Fibroblast of the aortic adventitia (primary cell): ENCODE measurements at places on chromosomes 12 and 14.

- no peak for DNase-seq
Measured at GRCh38 chr12:96985515-96986362, 78.7 kb downstream of the NEDD1 start.

DNA sequence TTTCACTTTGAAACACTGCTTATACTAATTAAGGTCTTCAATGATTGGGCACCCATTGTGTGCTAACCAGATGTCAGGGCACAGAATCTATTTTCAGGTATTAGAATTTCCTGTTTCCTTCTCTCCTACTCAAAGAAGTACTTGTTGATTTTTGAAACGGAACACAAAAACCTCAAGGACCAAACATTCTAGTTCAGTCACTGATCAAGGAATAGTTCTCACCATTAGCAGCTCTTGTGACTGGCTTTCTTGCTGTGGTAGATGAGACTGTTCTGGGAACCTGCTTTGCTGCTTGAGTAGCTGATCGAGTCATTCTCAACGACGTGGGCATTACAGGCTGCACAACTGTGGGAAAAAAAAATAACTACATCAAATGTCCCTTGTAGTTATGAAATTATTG, 11.0 kb downstream of the DLGAP5 start:
- DNase-seq: no peak

DNA sequence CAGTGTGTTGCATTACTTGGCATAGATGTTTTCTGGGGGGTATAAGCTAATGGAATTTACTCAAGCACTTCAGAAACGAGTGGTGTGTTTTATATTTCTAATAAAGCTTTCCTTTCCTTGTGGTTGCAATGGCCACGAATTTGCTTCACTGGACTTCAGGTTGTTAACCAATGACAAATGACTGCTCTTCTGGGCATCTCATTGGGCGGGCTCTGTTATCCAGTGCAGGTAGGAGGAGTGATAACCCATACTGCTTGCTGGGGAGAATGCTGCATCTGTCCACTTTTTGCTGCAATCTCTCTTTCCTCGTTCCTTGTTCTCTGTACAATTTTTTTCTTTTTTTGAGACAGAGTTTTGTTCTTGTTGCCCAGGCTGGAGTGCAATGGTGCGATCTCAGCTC, 80.0 kb upstream of the RPH3A start:
- no peak for DNase-seq

DNA sequence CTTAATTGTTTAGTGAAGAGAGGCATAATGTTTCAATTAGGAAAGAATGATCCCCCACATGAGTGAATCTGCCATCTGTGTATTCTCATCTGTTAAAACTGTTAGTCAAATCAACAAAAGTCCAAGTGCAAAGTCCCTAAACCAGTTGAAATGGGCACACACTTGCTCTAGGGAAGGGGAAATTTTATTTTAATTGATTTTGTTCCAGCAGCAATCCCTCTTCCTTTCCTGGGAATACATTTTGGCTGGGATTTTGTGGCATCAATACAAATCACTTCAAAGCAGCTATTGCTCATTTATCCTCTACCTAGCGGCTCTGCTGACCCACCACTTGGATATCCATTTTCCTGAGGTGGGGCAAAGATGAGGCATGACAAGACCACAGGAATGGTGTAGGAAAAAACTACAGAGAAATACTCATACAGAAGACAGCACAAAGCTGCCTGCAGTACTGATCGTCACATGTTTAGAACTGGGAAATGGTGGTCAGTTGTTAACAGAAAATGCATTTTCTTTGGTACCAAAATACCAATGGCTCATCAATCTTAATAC, 9.8 kb upstream of the SSTR1 start:
- no peak for DNase-seq

- peak; percentile 82 for DNase-seq
Measured at GRCh38 chr12:122793685-122794106, 19.3 kb downstream of the CCDC62 start.

DNA sequence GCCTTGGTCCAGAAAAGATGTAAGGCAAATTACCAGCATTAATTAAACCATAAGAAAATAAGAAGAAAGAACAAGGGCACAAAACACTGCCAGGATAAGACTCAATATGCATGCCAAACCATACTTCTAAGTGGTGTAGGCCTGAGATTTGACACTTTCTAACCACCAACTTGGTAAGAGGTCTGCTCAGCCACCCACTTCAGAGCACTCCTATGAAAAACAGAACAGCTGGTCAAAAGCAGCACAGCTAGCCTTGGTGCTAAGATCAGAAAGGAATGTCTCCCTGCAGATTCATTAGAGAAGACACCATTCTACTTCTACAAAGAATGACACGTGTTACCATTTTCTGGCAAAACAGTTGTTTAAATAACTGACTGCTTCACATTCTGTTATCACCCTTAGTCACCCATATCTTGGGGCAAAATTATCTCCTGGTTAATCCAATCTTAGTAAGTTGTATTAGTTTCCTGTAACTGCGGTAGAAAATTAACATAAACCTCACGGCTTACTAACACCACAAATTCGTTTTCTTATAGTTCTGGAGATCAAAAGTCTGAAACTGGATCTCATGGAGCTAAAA, 13.2 kb downstream of the RPS6KA5 start:
- no peak for DNase-seq

GRCh38 chr12:98819821-98820404, 174.8 kb downstream of the APAF1 start:
- DNase-seq: no peak

- no peak for DNase-seq
Measured at GRCh38 chr12:131157743-131158142, 204.0 kb downstream of the ADGRD1 start.

- DNase-seq: no peak
Measured at GRCh38 chr12:10554228-10554755, 48.6 kb downstream of the EIF2S3B start.

DNA sequence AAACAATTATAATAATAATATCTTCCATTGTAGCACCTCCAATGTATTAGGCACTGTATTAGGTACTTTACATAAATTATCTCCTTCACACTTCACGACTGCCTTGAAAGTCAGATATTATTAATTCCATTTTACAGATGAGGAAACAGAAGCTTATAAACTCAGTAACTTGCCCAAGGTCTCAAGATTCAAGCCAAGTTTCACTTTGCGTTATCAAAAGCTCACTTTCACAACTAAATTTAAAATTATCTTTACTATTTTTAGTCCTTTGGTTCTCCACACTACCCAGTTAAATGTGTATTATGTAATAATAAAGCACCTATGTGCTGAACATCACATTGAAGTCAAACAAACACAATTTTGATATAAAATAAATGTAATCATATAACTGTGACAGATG, 55.8 kb downstream of the NUMB start:
- no peak for DNase-seq

DNA sequence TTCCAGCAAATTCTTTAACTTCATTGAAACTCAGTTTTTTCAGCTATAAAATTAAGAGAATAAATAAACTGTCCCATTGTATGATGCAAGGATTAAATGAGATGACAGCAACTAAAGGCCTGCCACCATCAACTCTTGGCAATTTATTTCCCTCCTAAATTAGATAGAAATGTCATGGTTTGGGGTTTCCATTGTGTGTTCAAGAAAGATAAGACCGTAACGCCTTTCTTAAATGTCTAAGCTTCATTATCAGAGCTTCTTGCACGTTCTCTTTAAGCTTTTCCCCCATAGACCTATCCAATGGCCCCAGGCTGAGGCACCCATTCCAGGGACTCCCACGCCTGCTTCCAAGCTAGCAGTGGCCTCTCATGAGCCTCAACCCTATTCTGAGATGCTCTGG, 281.9 kb downstream of the CACNA1C start:
- no peak for DNase-seq

GRCh38 chr12:561908-562593, 101.2 kb downstream of the NINJ2 start:
- DNase-seq: no peak

GRCh38 chr14:33848706-33849454, 102.0 kb downstream of the EGLN3 start:
- peak; percentile 37 for DNase-seq

GRCh38 chr12:103771466-103771865, 69.6 kb downstream of the NT5DC3 start:
- DNase-seq: peak; percentile 53

DNA sequence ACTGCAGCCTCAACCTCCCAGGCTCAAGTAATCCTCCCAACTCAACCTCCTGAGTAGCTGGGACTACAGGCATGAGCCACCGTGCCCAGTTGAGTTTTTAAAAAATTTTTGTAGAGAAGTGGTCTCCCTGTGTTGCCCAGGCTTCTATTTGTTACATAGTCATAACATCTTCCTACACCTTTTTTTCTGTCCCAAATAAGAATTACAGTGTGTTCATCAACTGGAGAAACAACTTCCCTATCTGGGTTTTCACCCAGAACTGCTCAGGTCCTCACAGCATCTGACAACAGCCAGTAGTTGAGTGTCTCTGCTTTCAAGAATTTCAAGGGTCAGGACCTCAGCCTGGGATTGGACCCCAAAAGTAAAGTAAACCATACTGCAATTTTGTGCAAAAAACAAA, 235.2 kb upstream of the AMIGO2 start:
- DNase-seq: no peak

- peak; percentile 76 for DNase-seq
Measured at GRCh38 chr12:106861984-106862916, 87.8 kb downstream of the RIC8B start.

- no peak for DNase-seq
Measured at GRCh38 chr14:104111301-104112112, 26.0 kb downstream of the ASPG start.

DNA sequence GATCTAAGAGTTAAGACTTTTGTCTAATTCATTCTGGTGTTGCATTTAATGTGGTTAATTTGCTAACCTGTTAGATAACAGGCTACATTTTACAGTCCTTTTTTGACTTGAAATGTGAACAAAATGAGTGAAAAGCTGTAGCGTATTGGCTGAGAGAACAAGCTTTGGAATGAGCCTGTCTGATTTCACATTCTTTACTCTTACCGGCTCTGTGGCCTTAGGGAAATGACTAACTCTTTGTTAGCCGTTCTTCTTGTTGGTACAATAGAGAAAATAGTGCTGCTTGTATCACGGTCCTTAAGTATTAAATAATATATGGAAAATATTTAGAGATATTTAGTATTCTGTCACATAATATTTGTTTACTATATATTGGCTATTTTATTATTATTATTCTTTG, 1.9 kb downstream of the MNAT1 start:
- peak; percentile 77 for DNase-seq

DNA sequence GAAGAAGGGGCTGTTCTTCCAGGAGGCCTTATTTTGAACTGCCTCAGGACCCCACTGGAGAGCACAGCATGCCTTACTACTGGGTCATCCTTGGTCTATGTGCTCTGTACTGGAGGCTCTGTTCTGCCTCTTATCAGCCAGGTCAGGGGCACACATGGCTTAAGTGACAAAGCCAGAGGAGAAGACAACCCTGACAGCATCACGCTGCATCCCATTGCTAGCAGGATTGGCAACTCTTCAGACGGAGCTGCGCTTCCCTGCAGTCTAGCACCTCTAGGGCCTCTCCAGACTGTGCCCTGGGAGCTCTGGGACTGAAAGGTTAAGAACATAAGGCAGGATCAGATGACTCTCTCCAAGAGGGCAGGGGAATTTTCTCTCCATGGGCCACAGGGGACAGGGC, 17.3 kb upstream of the TIGAR start:
- no peak for DNase-seq

- DNase-seq: no peak
Measured at GRCh38 chr14:33273978-33274377, 335.3 kb downstream of the NPAS3 start.

- no peak for DNase-seq
Measured at GRCh38 chr12:115730975-115731541, 546.4 kb downstream of the MED13L start.

- DNase-seq: no peak
Measured at GRCh38 chr12:4957761-4958160, 48.1 kb downstream of the KCNA1 start.

GRCh38 chr14:104280902-104281767, 142.7 kb downstream of the KIF26A start:
- DNase-seq: no peak

DNA sequence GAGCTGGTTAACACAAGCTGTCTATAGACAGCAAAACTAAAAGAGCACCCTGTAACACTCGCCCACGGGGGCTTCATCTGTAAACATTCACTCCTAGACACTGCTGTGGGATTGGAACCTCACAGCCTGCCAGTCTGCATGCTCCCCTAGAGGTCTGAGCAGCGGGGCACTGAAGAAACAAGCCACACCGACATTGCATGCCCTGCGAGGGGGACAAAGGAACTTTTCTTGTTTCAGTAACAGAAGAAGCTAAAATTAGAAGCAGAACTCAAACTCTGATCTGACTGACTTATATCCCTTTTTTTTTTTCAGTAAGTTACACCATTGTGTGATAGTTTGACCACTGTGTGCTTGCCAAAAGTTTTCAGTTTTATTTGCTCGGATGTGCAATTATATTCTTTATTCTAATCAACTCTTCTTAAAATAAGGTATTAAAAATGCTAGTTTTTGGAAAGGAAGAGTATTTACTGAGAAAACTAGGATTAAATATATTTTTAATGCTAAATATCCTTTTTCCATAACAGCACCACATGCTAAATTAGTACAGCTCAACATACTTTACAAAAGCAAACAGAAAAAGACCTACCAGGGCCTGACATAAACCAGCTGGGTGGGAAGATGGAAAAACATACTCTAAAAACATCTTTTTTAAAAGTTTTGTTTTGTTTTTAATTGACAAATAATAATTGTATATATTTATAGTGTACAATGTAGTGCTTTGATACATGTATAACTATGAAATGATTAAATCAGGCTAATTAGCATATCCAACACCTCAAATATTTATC, 100.2 kb downstream of the EPS8 start:
- no peak for DNase-seq

GRCh38 chr12:83807871-83808270, 1104.7 kb downstream of the SLC6A15 start:
- DNase-seq: no peak

DNA sequence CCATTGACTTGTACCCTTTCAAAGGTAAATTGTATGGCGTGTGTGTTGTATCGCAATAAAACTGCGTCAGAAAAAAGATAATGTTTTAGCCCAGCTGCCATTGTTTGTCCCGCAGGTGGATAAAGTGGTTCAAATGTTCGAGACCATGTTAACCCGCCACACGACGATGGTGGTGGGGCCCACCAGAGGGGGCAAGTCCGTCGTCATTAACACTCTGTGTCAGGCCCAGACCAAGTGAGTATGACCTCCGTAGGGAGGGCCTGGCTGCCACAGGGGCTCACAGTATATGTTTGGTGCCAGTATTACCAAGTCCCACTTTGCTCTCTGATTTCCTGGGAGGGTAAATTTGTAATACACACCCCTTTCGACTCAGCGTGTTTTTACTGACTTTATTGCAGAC, 96.9 kb downstream of the DNAH10 start:
- DNase-seq: no peak

DNA sequence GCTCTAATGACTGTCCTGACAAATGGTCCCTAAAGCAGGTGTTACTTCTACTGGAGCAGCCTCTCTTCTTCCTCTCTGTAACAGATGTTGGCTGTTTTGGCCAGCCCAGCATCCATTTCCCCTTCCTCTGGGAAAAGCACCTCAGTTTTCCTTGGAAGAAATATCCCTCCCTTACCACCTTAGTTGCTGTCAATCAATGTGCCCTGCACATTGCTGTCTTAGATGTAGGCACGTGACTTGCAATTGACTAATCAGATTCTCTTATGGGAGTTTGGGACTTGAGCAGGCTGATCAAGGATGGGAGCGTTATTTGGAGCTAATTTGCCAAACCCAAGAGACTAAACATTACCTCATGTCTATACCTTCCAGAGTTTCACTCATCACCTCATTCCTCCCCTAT, 12.0 kb upstream of the TMED2 start:
- no peak for DNase-seq

GRCh38 chr12:117470804-117471203, 109.4 kb upstream of the NOS1 start:
- no peak for DNase-seq
